ENCODE measurements at places on chromosomes 5 and 9. TPM values are rescaled to one million over a fixed set of nuclear protein-coding genes. Genes with fewer than 3 reads are reported as not detected.

ZFP37 gene
- total RNA-seq, result 3.3 TPM

DNA sequence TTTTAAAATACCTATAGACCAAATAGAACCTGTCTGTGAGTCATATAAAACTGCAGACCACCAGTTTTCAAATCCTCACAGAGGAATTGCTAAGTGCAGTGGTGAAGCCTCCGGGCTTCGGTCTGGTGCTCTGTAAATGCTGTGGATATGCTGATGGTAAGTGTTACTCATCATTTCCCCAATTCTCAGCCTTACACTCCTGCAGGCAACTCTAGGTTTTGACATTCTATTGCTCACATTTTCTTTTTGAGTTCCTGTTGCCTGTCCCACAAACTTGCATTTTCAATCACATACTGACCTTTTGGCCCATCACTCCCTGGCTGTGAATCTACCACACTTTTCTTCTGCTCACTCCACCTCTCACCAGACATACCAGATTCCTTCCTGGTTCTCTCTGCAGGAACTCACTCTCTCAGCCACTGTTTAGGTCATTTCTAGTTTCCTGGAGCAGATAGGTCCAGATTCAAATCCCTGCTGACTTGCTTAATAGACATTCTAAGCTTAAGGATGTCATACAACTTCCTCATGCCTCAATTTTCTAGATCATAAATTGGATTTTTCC is 192.9 kb downstream of the RAB3C start:
- no peak for DNase-seq

- no peak for DNase-seq
Observed at GRCh38 chr9:20744036-20744630, 60.1 kb downstream of the FOCAD start.

GRCh38 chr5:40383749-40384651 is 295.7 kb upstream of the PTGER4 start:
- DNase-seq, result no peak

GRCh38 chr5:119367502-119368237 is 11.9 kb downstream of the TNFAIP8 start:
- no peak for DNase-seq

DNA sequence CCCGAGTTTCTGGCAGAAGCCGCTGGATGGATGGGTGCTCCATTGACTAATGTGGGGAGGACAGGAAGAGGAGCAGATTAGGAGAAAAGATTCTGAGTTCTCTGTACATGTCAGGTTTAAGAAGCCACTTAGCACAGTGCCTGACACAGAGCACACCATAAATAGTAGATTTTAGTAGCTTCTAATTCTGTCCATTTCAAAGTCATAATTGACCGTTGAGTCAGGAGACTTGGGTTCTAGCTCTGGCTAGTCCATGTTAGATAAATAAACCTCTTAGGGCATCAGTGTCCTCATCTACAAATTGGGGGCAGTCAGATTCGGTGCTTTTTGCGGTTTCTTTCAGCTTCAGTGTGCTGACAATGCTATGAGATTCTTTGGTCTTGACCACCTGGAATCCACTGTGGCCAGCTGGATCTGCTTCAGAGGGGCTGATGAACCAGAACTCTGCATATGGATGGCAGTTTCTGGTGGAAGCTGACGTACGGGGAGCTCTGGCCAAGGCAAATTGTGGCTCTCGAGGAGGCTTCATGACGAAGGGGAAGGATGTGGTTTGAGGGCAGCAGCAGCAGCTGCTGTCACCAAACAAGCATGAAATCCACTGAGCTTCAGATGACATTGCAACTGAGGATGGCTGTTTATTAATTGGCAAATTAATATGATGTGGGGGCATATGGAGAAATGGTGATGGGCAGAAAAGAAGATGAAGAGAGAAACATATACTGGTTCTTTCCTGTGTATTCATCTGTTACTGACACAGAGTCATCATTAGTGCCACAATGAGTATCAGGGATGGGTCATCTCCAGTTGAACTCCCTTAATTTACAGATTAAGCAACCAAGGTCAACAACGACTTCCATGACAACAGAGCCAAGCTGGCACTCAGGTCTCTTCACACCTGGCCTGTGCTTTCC is 134.4 kb downstream of the AOPEP start:
- DNase-seq, result peak; percentile 73

DNA sequence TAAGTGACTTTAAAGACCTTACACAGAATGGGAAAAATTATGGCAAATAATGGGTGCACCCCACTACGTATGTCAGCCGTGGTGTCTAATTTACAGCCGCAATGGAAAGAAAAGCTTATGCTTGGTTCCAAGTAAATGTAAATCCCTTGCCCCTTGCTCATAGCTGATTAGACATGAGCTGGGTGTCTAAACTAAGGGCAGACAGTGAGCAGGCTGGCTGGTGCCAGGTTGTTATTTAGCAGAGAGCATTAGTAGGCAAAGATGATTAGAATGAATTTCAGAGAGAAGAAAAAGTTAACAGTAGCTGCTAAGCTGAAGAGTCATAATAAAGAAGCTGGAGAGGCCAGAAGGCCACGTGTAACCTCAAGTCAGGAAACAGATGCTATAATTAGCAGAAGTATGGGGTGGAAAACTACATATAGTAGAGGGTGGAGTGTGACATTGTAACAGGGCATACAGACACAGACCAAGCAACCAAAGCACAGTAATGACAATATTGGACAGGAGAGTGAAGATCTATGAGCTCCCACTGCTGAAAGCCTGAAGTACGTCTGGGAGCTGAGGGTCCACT is 257.7 kb downstream of the MCTP1 start:
- DNase-seq, result no peak

Data from ascending aorta (tissue), 2 donors.